T-helper 2 cell treated with Interferon-gamma antibody and Interleukin-4, amounts not matched to agents 5 μg/mL and 100 μg/mL, for 36 hours (primary cell): ENCODE measurements at places on chromosomes 3 and 15.

GRCh38 chr3:13420045-13420830 is at the start of gene NUP210:
Gene NUP210 (minus strand): TSS chr3:13420322. CDS start chr3:13420226, 96 bp downstream.
- H3K27me3 ChIP-seq, result no peaks in the 10 kb centered on the region
- peaks cover 61% of the 10 kb centered on the region for H3K4me1 ChIP-seq
- H3K27ac ChIP-seq, result peak within 1 kb of the TSS; percentile 99
- DNase-seq, result peak; percentile 72

DNA sequence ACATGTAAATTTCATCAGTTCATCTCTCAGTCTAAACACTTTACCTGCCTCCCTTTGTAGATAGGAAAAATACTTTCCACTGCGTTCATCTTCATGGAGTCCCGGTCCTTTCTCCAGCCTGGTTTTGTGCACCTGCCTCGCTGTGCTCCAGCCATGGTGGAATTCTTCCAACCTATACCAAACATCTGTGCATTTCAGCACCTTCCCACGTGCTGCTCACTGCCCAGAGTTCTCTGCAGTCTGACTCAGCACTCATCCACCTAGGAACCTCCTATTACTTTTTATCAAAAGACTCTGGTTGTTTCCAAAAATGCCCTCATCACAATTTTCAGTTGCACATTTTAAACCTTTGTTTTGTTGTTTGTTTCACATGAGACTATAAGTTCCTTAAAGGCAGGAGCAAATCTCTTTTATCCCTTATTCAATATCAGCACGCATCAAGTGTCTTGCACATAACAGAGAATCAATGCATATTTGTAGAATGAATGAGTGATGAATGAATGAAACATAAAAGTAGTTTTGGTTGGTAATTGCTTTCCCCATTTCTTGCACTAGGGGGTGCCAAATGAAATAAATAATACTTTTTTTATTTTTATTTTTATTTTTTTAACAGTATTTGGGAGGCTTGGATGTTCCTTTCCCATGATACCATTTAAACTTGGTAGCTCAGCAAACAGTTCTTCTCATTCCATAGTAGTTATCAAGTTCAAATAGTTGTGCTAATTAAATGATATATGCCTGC is 30.2 kb upstream of the ADAMTS9 start:
- DNase-seq, result no peak
- no peaks in the 10 kb centered on the region for H3K36me3 ChIP-seq
- H3K27me3 ChIP-seq, result no peaks in the 10 kb centered on the region
- H3K4me1 ChIP-seq, result no peaks in the 10 kb centered on the region
- H3K27ac ChIP-seq, result no peak overlapping the region

- H3K4me3 ChIP-seq, result no peak overlapping the region
- H3K27ac ChIP-seq, result no peak overlapping the region
- H3K27me3 ChIP-seq, result no peaks in the 10 kb centered on the region
- H3K36me3 ChIP-seq, result no peaks in the 10 kb centered on the region
- DNase-seq, result no peak
- H3K4me1 ChIP-seq, result no peaks in the 10 kb centered on the region
Measured at GRCh38 chr3:86814321-86814720, 176.6 kb downstream of the VGLL3 start.

GRCh38 chr15:83262594-83263315 is 21.7 kb downstream of the BNC1 start:
- peaks cover 28% of the 10 kb centered on the region for H3K27me3 ChIP-seq
- no peaks in the 10 kb centered on the region for H3K36me3 ChIP-seq
- no peak for DNase-seq
- no peaks in the 10 kb centered on the region for H3K4me1 ChIP-seq
- H3K4me3 ChIP-seq, result no peak overlapping the region
